ENCODE measurements at places on chromosomes 4 and X.

DNA sequence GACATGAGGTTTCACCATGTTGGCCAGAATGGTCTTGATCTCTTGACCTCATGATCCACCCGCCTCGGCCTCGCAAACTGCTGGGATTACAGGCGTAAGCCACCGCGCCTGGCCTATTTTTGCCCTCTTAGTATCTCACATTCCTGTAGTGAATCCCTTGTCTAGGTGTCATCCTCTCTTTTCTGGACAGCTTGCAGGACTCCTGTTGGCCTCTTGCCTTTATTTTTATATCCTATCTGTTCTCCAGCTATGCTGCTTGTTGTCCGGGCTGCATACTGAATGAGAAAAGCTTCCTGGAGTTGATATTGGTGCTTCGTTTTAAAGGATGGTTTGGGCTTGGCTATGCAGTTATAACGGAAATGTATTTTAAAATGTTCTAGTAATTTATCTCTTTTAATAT lies 148.6 kb downstream of the TLL1 start:
- no peak for DNase-seq

DNA sequence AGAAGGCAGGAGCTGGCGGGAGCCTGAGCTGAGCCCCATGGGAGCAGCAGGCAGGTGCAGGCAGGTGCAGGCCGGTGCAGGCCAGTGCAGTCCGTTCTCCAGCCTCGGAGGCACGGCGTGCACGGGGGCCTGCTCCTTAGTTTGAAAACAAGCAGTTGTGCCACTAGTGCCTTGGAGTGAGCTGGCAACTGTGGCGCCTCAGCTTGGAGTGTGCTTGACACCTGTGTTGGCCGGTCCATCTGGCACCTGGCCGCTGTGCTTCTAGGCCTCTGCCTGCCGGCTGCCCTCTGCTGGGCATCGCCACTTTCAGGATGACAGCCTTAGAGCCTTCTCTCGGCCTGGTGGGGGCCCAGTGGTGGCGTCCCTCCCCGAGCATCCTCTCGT lies 47.9 kb downstream of the RGS12 start:
- no peak for DNase-seq

GRCh38 chrX:108701633-108702032 lies 34.7 kb downstream of the IRS4 start:
- no peak for DNase-seq

DNA sequence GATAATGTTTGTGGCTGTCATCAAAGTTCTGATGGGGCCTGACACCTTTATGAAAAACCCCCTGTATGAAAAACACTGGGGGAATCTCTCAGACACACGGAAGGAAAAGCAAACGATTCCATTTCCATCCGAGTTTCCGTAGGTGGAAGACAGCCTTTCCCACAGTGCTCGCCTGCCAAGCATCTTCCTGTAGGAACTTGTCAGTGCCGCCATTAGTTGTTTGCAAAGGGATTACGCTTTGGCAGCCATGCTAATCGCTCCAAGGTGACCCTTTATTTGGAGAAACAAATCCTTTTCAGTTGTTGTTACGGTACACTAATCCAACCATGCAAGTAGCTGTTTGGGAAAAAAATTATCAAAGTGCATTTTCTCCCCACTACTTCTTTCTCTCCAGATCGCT lies 44.4 kb upstream of the STOX2 start:
- no peak for DNase-seq

DNA sequence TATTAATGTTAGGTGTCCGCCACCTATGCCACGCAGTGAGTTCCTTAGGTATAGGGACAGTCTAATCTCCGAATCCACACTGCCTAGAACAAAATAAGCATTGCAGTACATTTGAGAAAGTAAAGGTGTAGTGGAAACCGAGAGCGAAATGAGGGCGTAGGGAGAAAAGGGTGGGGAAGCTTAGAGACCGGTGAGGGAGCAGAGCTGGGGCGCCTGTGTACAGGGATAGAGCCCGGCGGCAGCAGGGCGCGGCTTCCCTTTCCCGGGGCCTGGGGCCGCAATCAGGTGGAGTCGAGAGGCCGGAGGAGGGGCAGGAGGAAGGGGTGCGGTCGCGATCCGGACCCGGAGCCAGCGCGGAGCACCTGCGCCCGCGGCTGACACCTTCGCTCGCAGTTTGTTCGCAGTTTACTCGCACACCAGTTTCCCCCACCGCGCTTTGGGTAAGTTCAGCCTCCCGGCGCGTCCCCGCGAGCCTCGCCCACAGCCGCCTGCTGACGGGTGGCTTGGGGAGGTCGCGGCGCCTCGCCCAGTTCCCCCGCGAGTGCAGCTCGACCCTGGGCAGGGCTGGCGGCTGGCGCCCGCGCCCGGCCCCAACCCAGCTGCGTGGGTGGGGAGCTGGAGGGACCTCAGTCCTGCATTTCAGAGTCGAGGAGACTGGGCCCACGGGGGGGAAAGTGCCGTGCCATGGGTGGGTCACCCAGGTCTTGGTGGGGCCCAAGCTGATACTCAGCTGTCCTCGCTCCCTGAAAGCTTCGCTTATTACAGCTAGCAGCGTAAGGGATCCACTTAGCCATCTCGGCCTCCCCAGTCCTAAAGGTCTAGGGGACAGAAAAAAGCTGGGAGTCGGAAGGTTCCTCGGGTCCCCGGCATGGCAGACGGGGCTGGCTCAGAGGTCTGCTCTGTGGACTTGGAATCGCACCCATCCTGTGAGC lies at the start of gene ANXA3:
Gene ANXA3, plus strand, starts transcription at position 351 of the 932 bp plus-strand sequence. CDS start 2,704 bp downstream, outside the sequence.
- DNase-seq: no peak

GRCh38 chr4:181312066-181312465 lies 931.1 kb upstream of the TENM3 start:
- DNase-seq: no peak

DNA sequence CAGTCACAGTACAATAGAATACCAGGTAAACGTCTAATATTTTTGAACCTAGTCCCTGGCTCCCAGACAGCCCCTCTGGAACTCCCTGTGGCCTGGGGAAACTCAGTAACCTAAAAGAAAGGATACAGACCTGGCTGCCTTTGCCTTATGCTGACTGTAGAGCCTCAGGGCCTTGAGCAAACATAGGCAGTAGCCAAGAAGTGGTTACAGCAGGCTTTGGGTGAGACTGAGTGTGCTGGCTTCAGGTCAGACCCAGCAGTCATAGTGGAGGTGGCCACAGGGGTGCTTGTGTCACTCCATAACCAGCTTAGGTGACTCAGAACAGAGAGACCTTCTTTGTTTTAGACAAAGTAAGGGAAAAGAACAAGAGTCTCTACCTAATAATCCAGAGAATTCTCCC lies 141.8 kb upstream of the PRDX4 start:
- no peak for DNase-seq

GRCh38 chr4:67886281-67886680 lies 2.5 kb upstream of the TMPRSS11D start:
- DNase-seq: no peak

DNA sequence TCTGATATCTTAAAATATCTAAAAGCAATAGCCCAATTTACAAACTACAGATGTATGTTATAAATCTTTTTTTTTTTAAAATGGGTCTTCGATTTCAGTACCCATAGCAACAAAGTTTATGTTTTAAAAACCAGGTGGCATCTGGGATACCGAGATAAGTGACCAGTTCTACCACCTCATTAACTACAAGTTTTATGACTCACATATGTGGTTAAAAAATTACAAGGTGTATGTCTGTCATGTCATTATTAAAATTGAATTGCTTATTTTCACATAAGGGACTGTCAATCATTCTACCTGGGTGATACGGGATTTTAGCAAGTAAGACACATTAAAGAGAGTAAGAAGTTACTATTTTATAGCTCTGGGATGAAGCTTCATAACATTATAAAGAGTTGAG lies 192.0 kb upstream of the ETNPPL start:
- no peak for DNase-seq

- no peak for DNase-seq
Observed at GRCh38 chrX:2434270-2435163, 66.3 kb downstream of the DHRSX start.

- DNase-seq: no peak
Observed at GRCh38 chr4:158609116-158609515, 62.6 kb downstream of the C4orf46 start.

DNA sequence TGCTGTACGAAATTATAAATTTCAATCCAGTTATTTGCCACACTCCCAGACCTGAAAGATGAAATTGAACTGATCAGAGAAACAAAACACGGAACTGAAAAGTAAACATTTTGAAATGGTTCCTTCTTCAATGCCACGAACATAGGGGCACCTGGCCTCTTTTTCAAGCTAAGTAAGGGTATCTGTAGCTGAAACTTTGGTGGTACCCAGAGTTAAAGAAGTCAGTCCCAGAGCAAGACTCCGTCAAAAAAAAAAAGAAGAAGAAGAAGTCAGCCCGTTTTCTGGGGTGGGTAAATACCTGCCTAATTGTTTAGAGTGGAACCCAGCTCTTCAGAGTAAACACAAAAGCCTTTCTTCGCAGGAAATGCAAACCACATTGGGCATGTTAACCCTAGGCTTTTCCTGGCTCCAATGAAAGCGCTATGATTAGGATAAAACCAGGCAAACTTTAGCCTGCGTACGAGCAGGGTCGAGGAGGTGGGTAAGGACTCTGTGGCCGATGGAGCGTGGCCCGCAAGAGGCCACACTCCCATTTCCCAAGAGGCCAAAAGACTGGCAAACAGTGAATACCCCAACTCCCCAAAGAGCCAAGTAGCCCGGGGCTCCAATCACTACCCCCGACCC lies 1.3 kb downstream of the ANTXR2 start:
- DNase-seq: no peak

GRCh38 chr4:186516287-186516686 lies 39.1 kb downstream of the MTNR1A start:
- no peak for DNase-seq

DNA sequence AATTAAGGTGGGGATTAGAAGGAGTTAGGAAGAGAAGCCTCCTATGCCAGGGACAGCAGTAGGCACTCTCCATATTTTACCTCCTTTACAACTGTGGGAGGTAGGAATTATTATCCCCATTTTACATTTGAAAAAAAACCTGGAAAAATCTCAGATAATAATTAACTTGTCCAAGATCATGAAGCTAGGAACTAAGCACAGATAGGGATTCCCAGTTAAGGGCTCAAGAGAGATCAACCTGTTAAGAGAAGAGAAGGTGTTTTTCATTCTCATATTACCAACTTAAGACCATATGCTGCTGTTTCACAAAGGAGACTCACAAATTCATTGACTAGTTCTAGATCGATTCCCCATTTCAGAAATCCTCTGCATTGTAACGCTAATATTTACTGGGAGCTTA lies 16.1 kb upstream of the FAM47E start:
- DNase-seq: no peak

DNA sequence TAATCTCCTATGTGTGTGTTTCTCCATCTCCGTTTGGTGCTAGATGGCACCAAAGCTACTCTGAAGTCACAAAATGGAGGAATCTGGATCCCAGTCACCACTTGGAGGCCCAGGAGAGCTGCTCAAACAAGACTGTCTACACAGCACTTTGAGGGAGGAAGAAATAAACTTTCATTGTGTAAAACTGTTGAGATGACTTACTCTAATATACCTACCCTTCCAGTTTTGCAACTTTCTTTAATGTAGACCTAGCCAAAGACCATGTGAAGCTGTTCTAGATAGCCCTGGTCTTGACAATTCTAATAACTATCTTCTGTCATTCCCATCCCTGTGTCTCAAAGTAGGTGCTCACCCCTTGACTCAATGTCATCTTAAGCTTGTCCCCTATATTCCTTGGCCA lies 52.8 kb upstream of the TAB3 start:
- no peak for DNase-seq

- no peak for DNase-seq
Observed at GRCh38 chrX:39874202-39874816, 223.4 kb downstream of the BCOR start.

DNA sequence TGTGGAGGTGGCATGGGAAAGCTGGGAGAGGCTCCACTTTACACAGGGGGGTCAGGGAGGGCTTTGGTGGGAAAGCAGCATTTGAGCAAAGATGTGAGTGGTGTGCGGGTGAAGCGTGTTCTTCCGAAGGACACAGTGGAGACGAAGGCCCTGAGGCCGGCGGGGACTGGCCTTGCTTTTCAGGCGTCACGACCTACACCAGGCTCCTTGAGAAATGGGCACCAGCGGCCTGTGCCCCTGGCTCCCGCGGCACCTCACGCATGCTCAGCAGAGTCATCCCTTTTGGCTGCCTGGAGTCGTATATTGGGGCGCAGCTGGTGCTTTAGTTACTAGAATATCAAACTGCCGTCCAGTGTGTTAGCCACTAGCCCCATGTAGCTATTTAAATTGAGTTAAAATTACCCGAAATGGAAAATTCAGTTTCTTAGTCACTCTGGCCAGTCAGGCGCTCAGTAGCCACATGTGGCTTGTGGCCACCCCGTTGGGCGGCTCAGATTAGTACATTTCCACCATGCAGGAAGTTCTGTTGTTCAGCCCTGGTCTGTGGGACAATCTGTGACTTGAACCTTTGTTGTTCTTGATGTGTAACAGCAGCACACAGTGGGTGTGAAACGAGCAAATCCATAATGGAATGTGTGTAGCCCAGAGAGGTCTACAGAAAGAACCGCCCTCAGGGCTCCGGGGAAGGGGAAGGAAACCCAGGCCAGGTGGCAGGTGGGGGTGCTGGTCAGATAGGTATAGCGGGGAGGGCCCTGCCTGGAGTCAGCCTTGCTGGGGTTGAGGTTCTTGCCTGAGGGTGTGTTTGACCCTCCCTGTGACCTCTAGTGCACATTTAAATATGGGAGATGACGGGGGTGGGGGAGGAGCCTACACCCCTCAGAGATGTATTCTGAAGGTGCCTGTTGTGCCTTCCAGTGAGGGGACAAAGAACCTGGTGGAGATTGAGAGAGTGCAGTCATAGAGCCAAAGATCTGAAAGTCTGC lies 30.4 kb downstream of the TBC1D14 start:
- DNase-seq: no peak

- no peak for DNase-seq
Observed at GRCh38 chrX:120310861-120311726, at the start of gene TMEM255A. TSS of gene TMEM255A (minus strand) at chrX:120311461. CDS start at chrX:120311309, 152 bp downstream.

All from NCI-H1694 (cell line).